ENCODE measurements at places on chromosomes 11 and 22.

- no peak for DNase-seq
Measured at GRCh38 chr11:35133656-35134055, 5.3 kb upstream of the CD44 start.

DNA sequence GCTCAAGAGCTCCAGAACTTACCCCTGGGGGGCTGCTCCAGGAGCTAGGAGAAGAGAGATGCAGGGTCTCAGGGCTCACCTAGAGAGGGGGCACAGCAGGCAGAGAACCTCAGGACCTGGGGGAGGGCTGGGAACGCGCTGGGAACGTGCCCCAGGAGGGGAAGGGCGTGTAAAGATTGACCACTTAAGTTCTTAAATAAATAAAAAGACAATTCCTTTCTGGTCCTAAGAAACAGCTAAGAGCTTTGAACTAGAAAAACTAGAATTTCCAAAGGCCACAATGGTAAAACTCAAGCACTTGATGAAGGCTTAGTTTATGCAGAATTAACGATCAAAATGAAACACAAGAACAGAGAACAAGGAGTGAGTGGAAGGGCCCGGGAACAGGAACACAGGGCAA, 89.1 kb downstream of the CELSR1 start:
- DNase-seq = no peak

DNA sequence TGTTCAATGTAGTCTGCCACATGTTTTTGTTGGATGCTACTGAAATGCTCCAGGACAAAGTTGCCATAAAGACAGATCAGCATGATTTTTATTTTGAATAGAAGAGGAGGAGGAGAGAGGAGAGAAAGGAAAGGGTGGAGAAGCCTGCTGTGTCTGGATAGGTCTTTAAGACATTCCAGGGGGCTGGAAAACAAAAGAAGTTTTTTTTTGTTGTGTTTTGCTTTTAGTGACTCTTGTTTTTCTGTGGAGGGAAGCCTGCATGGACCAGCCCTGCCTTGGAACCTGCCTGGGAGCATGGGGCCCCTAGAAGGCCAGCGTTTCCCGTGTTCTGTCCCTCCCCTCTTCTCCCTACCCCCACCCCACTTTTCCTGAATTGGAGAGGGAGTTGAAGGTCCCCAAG, 2.3 kb downstream of the TSPAN18 start:
- DNase-seq = no peak

- no peak for DNase-seq
Measured at GRCh38 chr22:36640106-36640672, 63.4 kb downstream of the CACNG2 start.

- no peak for DNase-seq
Measured at GRCh38 chr22:43967069-43967468, 11.8 kb downstream of the SAMM50 start.

- DNase-seq = peak; percentile 76
Measured at GRCh38 chr22:36781656-36782627, 6.0 kb upstream of the IFT27 start.

GRCh38 chr11:35617687-35618496, at the start of gene FJX1:
TSS of gene FJX1 (plus strand) at chr11:35618460. CDS start at chr11:35618637, 177 bp downstream.
- no peak for DNase-seq

DNA sequence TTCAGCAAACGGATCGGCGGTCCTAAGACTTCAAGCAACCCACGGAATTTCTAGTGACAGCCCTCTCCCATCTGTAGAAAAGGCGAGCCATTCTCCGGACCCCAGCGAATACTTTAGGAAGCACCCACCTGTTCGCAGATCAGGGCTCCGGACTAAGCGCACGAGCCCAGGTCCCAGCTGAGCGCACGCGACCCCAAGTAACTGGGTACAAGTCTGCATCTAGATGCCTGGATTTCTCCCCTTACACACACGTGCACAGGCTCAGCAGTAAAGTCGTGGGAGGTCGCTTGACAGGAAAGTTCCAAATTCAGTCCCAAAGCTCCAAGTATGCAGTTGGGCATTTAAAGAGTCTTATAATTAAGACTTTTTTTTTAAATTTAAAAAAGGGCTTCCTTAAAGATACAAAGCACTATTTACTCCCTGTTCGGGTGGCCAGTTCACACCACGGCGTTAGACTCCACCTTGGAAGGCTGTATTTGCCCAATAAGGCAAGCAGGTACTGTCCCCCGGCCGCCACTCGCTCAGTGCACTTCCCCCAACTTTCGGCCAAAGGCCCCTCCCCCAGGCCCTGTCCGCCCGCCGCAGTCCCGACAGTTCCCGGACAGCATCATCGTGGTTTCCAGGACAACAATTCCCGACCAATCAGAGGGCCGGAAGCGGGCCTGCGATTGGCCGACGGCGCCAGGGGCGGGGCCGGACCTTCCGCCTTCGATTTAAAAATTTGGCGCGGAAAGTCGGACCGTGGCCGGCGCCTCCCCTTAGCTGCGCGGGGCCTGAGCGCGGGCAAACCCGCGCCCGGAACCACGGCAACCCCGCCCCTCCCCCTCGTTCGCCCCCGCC, at the start of gene E2F8:
E2F8 (minus strand) TSS at position 526 of the 840 bp plus-strand sequence. CDS start 824 bp downstream, outside the sequence.
- peak; percentile 43 for DNase-seq

DNA sequence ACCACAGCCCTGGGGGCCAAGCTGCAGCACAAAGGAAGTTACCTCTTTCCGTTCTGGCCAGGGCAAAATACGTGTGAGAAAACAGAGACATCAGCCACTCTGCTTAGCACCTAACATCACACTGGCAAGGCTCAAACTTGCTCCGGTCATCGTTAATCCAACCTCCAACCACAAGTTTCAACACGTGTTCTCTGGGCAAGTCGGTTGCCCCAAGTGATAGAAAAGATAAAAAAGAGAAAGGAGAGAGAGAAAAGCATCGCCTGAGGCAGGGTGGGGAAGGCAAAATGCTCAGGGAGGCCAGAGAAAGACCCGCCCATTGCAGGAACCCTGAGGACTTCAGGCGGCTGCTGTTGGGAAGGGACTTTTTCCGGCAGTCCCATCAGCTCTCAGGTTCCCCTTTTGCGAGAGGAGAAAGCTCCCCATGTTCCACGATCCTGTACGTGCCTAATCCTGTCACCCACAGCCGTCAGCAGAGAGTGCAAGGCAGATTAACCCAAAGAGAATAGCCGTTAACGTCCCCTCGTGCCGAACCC, 18.5 kb upstream of the B4GALNT4 start:
- no peak for DNase-seq

- DNase-seq = no peak
Measured at GRCh38 chr11:29623144-29623722, 393.6 kb downstream of the KCNA4 start.

DNA sequence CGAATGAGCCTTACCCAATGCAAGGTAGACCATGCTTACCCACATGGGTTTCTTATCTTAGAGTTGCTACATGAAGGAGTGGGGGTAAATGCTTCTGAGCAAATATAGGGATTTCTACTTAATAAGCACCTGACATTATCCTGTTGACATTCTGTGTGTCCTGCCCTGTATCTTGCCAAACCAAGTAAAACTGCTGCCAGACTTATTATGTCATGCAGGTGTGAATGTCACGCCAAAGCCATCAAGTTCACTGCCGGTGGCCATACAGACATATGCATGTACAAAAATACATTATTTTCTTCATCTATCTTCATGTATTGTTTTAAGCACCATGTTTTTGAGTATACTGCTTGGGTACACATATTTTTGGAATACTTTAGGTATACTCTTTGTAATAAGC, 70.2 kb downstream of the NOX4 start:
- DNase-seq = no peak

- DNase-seq = no peak
Measured at GRCh38 chr11:114915871-114916805, 237.8 kb downstream of the NXPE2 start.

- DNase-seq = no peak
Measured at GRCh38 chr11:66066751-66067150, 3.3 kb upstream of the PACS1 start.

GRCh38 chr22:37913233-37913721, 7.2 kb downstream of the MICALL1 start:
- DNase-seq = no peak

DNA sequence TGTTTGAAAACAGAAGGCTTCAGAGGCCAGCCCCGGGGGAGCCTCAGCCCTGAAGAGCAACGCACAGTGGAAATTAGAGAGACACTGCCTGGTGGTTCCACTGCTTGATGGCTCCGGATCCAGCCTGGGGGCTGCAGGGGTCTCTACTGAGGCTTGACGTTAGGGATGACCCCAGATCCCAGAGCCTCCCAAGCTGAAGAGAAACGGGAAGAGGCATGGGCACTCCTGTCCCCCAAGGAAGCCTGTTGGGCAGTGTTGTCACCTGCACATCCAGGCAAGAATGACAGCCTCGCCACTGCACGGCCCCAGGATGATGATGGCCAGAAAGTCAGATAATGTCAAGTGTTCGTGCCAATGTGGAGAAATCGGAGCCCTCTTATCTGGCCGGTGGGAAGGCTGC, 56.8 kb upstream of the FGF3 start:
- DNase-seq = no peak

- no peak for DNase-seq
Measured at GRCh38 chr11:34263441-34264091, 94.2 kb downstream of the ABTB2 start.

- DNase-seq = no peak
Measured at GRCh38 chr11:75667831-75668450, 897 bp downstream of the MAP6 start.

GRCh38 chr22:43550024-43550620, 138.3 kb downstream of the MPPED1 start:
- no peak for DNase-seq

- DNase-seq = no peak
Measured at GRCh38 chr22:17918840-17919239, 105.5 kb downstream of the MICAL3 start.

DNA sequence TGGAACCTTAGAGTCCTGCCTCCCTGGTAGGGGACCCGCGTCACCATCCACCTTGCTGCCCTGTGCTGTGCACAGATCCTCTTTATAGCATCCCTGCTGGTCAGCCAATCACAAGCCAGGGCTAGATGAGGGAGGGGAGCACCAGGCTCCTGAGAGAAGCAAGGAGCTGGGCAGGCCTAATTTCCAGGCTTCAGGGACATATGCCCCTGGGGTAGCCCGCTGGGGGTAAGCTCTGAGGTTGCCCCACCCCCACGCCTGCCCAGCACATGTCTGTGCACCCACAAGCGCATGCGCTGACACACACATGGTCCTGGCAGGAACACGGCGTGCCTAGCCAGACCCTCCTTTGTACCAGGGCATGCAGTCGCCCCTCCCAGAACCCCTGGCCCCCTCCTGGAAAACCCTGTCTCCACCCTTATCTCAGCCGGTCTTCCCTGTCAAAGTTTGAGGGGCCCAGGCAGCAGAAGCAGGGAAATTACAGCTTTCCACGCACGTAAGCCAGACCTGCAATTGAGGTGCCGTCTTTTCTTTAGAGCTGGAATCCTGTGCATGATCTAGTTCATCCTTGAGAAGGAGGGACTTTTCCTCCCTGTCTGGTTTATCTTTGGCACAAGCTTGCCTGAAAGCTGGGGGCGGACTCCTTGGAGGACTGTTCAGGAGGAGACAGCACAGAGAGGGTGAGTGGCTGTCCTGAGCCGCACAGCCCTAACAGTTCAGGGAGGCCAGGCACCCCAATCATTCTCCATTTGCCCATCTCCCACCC, 2.1 kb downstream of the SSTR3 start:
- DNase-seq = no peak

DNA sequence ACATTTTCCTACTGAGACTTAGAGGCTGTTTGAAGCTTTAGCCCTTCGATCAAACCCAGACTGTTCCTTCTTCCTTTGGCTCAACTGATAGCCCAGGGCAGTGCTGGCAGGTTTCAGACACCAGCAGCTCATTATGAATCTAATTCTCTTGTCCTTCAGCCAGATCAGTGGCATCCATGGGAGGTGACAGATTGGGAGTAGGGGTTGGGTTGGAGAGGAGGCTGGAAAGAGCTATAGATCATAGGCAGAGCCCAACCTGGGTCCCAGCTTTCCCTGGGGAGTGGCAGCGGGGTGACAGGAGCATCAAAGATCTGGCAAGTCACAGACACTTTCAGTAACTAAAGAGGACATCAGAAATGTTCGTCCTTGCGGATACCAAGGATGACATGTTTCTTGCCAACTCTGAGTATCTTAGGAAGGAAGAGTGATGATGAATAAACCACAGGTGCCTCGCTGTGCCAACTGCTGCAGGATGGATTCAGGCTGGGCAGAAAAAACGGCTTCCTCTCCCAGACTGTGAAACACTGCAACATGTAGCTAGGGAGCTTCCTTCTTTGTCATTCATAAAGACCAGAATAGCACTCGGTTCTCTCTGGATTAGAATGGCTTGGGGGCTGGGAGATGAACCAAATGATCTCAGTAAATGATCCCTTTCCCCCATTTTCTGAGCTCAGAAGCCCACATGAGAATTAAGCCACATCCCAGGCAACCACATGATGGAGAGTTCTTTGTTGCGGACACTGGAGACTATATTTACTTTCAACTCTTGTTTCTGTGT, 19.1 kb downstream of the ABCC8 start:
- no peak for DNase-seq

DNA sequence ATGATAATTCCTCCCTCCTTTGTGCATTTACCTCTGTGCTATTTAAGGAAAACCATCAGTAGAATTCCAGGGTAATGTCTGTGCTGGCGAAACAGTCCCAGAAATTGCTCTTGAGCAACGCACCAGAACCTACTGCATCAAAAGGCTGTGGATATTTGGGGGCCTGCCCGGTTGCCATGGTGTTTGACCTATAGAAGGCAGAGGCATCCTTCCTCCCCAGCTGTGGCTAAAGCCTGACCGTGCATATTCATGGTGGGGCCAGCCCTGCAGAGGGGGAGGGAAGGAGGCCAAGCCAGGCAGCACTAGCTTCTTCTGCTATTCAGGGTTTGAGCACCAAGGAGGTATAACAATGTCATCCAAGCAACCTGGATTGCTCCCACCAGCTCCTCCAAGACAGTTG, 215.0 kb upstream of the E2F8 start:
- no peak for DNase-seq

- no peak for DNase-seq
Measured at GRCh38 chr11:40732132-40732531, 727.3 kb downstream of the LRRC4C start.

GRCh38 chr11:16412525-16413172, 56.3 kb upstream of the SOX6 start:
- no peak for DNase-seq

DNA sequence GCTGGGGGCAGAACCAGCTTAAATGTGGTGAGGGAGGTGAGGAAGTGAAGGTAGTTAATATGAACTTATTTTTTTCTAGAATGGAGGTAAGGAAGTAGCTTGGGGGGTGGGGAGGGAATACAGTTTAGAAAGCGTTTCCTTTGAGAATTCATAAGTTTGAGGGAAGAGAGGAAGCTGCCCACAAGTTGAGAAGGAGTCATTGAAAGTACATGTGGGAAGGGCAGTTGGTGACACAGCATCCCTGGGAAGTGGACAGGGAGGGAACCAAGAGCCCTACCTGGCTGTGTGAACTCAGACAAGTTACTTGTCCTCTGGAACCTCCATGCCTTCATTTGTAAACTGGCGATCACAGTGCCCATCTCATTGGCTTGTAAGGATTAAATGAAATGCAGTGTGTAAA, 125.9 kb upstream of the SPON1 start:
- DNase-seq = no peak

GRCh38 chr11:61294717-61295595, at the start of gene VWCE:
TSS of gene VWCE (minus strand) at chr11:61295316. CDS start at chr11:61295037, 279 bp downstream.
- no peak for DNase-seq

GRCh38 chr11:120104041-120104565, 33.8 kb downstream of the TRIM29 start:
- no peak for DNase-seq

GRCh38 chr11:63985812-63986155, 454 bp upstream of the OTUB1 start:
- no peak for DNase-seq
